ENCODE measurements at places on chromosomes 2 and 18. TPM values are rescaled to one million over a fixed set of nuclear protein-coding genes. Genes with fewer than 3 reads are reported as not detected.

DNA sequence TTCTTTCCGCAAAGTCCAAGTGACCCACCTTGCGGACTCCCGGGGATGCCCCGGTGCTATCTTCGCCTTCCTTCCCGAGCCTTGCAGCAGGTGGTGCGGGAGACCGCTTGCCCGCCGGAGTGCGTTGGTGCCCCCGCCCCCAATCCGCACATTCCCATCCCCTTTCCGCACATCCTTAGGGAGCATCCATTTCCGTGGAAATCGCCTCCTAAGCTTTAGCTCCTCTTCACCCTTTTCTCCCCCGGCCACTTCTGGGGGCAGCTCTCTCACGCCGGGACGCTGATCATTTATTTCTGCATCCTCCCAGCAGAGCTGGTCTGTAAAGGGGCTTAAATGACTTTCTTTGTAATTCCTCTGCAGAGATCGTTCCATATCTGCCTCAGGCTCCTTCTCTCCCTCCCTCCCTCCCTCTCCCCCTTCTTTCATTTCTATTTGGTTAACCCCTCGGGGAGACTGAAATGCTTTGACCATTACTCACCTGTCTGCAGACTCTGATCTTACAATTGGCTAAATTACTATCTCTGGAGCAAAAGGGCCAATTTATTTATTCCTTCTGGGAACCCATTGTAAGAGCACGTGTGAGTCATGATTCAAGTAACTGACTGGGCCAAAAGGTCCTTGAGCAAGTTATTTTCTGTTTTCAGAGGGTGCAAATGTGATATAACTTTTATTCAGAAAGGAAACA is 1.3 kb upstream of the LYPD1 start:
- H3K27ac ChIP-seq = no peak overlapping the region
- no peak for DNase-seq
- H3K36me3 ChIP-seq = no peaks in the 10 kb centered on the region
- H3K4me3 ChIP-seq = no peak overlapping the region
- H3K27me3 ChIP-seq = no peaks in the 10 kb centered on the region

- H3K27ac ChIP-seq = no peak overlapping the region
- no peak for DNase-seq
- no peaks in the 10 kb centered on the region for H3K4me1 ChIP-seq
- H3K36me3 ChIP-seq = no peaks in the 10 kb centered on the region
Measured at GRCh38 chr18:42268798-42269197, 313.8 kb downstream of the PIK3C3 start.

DNA sequence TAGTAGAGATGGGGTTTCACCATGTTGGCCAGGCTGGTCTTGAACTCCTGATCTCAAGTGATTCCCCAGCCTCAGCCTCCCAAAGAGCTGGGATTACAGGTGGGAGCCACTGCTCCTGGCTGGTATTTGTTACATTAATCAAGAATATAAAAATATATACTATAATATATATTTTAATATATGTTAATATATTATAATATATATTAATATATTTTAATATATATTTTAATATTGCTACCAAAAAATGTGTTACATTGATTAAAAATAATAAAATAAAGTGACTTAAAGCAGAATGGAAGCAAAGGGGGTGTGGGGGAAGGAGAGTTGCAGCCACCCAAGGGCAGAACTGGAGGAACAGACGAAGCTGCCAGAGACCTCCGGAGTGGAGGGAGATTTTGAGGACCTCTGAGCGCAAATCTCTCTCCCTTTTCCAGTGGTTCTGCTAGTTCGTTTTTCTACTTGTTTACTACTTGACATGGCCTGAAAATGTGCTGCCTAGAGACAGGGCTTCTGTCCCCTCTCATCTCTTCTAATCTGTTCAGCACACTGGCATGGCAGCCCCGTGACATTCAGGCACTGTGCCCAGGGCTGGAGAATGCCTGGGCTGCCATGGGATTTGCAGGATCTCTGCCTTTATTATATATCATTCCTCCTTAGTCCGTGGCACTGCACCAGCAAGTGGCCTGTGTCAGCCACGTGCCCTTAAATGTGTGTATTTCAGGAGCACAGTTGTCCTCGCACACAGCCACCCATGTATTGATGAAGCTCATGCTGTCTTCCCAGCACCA is 47.9 kb upstream of the RAB12 start:
- H3K27ac ChIP-seq = no peak overlapping the region
- DNase-seq = no peak
- no peaks in the 10 kb centered on the region for H3K27me3 ChIP-seq

DNA sequence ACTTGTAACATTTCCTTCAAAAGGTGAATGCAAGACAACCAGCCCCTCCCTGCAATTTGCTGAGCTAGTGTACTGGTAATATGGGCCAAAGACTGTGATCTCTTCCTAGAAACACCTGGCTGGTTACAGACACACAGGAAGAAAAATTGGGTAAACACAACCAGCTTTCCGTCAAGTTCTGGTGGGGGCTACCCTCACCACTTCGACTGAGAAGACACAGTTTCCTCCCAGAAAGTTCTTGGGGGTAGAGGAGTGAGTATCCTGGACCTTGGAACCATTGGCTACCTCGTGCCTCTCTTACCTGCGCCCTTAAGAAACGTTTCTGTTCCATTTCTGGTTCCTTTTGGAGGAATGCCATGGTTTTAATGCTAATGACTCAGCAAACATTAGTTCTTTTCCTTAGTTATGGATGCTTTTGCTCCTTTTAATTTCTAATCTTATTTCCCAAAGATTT is 120.9 kb upstream of the DLX2 start:
- H3K4me3 ChIP-seq = no peak overlapping the region
- peaks cover 30% of the 10 kb centered on the region for H3K4me1 ChIP-seq
- H3K27me3 ChIP-seq = no peaks in the 10 kb centered on the region
- H3K27ac ChIP-seq = no peak overlapping the region
- no peaks in the 10 kb centered on the region for H3K36me3 ChIP-seq
- DNase-seq = peak; percentile 36

DNA sequence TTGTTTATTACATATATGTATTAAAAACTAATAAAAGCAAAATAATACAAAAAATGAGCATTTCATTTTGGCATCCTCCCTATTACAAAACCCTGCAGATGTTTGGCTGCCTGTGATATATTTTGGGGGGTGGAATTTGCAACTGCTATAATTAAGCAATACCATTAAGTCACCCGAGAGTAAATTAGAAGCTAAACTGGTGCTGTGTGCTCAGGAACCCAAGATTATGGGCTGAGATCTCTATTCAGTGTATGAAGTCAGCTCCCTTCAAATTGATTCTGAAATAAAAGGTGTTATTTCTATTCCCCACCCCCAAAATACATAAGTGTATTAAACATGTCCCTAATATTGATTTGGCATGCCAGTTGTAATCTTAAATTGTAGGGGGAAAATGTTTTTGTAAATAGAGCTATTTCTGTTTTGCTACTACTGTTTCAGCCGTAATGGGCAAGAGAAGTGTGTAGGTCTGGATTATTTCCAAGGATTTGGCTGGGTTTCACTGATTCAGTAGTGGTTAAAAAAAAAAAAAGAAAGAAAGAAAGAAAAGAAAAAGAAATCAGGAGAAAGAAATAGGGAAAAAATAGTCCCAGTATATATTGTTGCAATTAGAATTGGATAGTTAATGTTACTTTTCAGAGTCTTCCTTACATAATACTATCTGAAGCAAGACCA is 110.9 kb downstream of the SS18 start:
- H3K4me1 ChIP-seq = no peaks in the 10 kb centered on the region
- no peaks in the 10 kb centered on the region for H3K36me3 ChIP-seq
- no peak overlapping the region for H3K27ac ChIP-seq
- DNase-seq = no peak
- H3K4me3 ChIP-seq = no peak overlapping the region

CABLES1 gene
- total RNA-seq = 8.9 TPM
